ENCODE measurements at places on chromosomes 3 and 15. TPM values are rescaled to one million over a fixed set of nuclear protein-coding genes. Genes with fewer than 3 reads are reported as not detected.

The TM4SF18 gene
- total RNA-seq, result 4.9 TPM

GRCh38 chr3:117485841-117486240 is 776.3 kb downstream of the TUSC7 start:
- DNase-seq, result no peak

- no peak for DNase-seq
Observed at GRCh38 chr3:55735976-55736375, 248.9 kb upstream of the WNT5A start.

The FEZF2 gene
- total RNA-seq, result not detected

The ZNF502 gene
- total RNA-seq, result 9.6 TPM

DNA sequence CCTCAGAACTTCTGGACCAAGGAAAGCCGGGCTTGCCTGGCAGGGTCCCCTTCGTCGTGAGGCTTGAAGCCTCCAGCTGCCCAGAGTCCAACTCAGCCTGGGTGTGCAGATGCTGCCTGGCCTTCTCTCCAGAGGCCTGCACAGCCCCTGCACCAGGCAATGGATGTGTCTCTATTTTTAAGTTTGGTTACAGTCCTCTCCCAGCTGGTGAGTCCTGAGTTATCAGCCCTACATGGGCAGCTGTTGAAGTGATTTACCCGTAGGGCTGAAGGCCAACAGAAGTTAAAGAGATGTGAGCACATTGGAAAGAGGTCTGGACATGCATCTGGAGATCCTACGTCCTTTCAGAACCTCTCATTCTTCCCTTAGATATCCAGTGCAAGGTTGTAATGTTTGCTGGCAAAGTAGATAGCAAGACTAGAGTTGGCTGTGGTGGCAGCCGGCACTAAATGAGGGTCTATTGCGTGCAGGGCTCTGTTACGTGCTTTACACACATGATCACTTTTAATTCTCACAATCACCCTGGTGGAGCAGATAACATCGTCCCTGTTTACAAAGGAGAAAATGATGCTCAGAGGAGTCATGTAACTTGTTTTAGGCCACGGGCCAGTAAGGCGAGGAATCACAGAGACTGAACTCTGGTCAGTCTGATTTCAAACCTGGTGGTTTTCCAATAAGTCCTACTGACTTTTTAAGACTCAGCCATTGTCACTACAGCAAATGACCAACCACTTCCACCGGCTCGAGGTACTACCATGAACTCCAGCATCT is 9.9 kb downstream of the FYCO1 start:
- DNase-seq, result no peak

GRCh38 chr3:123344175-123344906 is 104.5 kb downstream of the ADCY5 start:
- DNase-seq, result no peak

- no peak for DNase-seq
Observed at GRCh38 chr3:138944929-138945708, 1.8 kb downstream of the FOXL2 start.

DNA sequence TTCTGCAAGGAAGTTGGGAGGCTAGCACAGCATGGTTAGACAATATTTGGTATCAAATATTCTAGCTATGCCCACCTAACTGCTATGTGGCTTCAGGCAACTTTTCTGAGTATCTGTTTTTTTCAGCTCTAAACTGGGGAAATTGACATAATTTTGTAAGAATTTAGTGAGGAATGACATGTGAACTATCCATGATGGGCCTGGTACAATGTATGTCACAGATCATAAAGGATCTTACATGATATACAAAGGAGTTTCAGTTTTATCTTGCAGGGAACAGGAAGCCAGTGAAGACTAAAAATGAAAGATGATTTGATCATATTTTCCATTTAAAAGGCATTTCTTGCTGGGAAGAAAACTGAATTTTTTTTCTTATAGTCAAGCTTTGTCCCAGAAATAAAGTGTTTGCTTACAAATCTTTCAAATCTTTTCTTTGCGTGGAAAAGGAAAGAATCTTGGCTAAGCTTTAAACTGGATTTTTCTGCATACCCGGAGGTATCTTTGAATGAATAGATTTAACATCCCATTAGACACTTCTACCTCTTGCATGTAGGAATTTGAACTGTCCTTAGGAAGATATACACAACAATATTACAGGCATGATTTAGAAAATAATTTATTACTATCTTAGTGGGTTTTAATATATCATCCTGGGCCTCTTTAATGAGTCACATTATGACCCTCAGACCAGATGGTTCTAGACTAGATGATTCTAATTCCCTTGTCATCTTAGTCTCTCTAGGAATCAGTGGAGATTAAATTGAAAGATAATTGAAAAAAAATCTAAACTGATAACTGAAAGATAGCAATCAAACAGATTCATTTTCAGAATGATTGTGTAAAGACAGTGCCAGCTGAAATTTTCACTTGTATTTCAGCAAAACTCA is 436.0 kb upstream of the THBS1 start:
- DNase-seq, result no peak

DNA sequence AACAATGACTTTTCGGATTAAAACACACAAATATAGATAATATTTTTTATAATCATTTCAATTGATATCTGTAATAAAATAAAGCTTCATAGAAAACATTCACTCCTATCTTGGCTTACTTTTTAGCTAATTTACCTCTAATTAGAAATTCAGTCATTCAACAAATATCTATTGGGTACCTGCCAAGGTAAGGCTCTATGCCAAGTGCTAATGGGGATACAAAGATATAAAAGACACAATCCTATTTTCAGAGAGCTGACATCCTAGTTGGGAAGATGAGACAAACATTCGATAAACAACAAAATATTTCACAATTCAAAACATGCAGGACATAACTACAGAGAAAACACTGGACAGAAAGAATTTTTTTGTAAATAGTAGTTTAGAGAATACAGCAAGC is 63.3 kb downstream of the ULK4 start:
- no peak for DNase-seq

The GP9 gene
- total RNA-seq, result not detected

DNA sequence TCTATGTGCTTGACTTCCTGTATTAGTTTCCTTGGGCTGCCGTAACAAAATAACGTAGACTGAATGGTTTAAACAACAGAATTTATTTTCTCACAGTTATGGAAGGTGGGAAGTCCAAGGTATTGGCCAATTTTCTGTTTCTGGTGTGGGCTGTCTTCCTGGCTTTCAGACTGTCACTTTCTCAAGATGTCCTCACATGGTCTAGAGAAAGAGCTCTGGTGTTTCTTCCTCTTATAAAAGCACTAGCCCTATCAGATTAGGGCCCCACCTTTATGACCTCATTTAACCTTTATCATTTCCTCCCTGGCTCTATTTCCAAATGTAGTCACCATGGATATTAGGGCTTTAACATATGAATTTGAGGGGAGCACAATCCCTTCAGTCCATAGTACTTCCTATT is 54.6 kb downstream of the SPRED1 start:
- no peak for DNase-seq

All from prostate gland (tissue), 2 donors.